Stimulated activated CD4-positive, alpha-beta T cell treated with anti-CD3 and anti-CD28 coated beads, TNF-alpha, amount 100 ng/mL, for 48 hours (primary cell): ENCODE measurements at places on chromosomes 2 and 18.

GRCh38 chr2:106122157-106122556 is 71.9 kb downstream of the UXS1 start:
- DNase-seq: no peak

DNA sequence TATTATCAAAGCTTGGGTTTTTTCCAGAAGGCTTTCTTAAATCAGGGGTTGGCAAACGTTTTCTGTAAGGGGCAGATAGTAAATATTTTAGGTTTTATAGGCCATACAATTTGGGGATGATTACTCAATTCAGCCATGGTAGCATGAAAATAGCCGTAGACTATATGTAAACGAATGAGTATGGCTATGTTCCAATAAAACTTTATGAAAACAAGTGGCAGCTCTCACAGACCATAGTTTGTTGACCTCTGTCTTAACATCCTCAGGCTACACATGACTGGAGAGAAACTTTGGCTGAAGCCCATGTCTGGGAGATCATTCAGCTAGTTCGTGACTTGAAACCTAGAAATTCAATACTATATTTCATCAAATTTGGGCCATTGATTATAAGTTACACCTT is 30.2 kb downstream of the UGP2 start:
- DNase-seq: no peak

GRCh38 chr2:99695944-99696253 is 206.1 kb upstream of the REV1 start:
- no peak for DNase-seq

DNA sequence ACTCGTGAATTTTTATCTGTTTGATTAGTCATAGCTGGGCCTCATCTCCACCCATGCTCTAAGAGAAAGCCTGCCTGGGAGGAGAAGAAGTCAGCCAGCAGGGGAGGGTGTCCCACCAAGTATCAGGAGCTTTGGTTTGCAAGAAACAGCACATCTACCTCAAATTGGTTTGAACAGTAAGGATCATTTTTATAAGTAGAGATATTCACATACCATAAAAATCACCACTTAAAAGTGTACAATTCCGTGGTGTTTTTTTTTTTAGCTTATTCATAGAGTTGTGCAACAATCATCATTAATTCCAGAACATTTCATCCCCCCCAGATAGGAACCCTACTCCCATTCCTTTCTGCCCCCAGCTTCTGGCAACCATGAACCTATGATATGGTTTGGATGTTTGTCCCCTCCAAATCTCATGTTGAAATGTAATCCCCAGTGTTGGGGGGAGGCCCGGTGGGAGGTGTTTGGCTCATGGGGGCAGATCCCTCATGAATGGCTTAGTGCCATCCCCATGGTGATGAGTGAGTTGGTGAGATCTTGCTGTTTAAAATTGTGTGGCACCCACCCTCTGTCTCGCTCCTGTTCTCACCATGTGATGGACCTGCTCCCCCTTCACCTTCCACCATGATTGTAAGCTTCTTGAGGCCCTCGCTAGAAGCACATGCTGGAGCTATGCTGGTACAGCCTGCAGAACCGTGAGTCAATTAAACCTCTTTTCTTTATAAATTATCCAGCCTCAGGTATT is 36.2 kb upstream of the HS6ST1 start:
- DNase-seq: no peak

DNA sequence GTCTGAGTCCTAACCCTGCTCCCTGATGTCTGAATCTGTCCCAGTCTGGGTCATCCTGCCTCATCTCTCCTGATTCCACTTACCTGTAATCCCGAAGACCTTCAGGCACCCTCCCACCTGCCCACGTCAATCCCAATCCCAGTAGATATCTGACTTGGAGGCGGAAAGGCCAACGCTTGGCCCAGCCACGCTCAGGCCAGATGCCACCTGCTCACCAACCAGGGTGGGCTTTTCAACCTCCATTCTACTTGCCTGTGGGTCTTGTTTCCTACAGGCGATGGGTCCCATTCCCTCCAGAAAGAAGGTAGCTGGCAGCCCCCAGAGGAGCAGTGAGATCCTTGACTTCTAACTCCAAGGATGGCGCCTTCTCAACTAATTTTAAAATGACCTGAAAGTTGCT is 59.7 kb downstream of the INPP5D start:
- no peak for DNase-seq

DNA sequence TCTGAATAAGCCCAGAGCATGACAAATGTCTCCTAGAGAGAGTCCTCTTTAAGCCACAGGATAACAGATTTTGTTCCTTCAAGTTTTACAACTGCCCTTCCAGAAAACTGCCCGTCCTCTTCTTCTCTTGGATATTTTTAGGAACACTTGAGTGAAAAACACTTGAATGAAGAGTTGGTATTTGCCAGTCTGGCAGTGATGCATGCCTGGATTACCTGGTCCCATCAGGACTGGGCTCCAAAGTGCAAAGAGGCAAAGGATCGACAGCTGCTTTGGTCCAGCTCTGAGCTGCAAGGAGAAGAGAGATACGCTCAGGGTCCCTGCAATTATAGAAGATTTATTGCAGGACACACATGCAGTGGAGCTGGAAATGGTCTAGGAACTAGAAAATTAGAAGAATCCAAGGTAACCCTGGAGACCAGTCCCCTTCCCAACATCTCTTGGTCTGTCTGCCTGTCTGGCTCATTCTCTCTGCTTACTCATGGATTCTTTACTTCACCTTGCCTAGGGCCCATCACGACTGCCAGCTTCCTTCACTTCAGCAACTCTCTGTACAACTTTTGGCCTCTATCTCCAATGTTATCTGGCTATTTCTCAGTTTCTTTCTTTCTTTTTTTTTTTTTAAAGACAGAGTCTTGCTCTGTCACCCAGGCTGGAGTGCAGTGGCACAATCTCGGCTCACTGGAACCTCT is 112.1 kb upstream of the SIX2 start:
- no peak for DNase-seq

- DNase-seq: no peak
Measured at GRCh38 chr2:173972636-173973035, 7.5 kb upstream of the SP3 start.

- DNase-seq: no peak
Measured at GRCh38 chr2:209666296-209666695, 105.3 kb upstream of the UNC80 start.

DNA sequence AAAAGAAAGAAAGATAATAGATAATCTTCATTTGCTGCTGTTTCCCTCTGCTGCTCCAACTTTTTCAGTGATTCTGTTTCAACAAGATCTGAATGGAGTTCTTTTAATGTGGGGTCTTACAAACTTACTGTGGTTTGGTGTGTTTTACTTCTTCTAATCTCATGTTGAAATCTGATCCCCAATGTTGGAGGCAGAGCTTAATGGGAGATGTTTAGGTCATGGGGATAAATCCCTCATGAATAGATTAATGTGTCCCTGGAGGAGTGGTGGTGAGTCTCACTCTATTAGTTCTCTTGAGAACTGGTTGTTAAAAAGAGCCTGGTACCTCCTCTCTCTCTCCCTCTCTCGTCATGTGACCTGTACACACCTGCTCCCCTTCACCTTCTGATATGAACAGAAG is 442.4 kb downstream of the EPHA4 start:
- DNase-seq: no peak

GRCh38 chr18:63159590-63159989 is 160.0 kb downstream of the BCL2 start:
- DNase-seq: peak; percentile 32

GRCh38 chr2:54531558-54531957 is 75.4 kb downstream of the SPTBN1 start:
- no peak for DNase-seq

DNA sequence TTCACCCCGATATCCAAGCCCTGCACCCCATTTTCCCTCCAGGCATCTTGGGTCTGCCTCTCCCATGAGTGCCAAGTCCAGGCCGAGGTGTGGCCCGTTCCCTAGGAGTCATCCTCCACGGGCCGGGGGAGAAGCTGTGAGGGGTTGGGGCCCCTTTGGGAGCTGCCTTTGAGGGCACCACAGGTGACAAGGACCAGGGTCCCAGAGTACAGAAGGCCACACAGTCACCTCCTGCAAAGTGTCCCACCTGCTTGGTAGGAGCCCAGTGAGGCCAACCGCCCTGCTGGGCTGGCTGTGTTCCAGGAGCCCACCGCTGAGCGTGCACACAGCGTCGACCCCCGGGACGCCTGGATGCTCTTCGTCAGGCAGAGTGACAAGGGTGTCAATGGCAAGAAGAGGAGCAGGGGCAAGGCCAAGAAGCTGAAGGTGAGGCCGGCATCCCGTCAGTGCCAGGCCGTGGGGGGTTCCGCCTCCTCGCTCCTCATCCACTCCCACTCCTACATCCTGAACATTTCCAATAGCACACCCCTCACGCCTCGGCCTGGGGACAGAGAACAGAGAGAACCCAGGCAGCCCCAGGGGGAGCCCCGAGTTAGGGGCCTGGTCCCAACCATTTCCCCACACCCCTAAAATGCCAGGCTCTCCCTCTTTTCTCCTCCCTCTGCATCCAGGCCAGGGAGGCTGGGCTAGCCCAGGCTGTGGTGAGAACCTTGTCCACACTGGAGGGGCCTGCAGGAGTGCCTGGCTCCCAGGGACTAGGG is 2.7 kb downstream of the ERFE start:
- DNase-seq: no peak

DNA sequence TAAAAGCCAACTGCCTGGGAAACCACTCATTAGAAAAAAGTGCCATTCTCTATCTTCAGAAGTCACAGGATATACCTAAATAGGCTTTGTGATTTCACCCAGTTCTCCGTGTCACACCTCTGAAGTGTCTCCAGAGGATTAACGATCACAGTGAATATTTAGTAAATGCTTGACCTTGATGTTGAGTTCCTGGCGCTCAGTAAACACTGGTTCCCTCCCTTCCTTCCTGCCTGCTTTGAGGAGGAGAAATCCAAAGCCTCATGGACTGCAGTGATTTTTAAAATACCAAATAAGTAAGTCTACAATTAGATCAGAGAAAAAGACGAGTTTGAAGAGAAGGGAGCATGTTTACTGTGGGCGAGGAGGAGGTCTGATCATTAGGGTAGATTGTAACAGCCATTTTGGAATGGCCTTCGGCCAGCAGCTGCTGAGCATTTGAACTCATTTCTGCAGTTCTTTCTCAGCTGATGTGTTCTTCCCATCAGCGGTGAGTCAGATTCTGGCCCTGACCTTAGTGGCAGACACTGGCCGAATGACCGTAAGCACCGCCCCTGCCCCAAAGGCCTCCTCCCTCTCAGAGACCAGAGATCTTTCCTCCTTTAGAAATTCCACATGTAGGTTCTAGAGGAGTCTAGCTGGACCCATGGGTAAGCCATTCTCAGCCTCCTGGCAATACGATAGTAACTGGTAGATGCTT is 62.1 kb upstream of the SLC16A14 start:
- no peak for DNase-seq
